ENCODE measurements at places on chromosomes 2 and 18.

DNA sequence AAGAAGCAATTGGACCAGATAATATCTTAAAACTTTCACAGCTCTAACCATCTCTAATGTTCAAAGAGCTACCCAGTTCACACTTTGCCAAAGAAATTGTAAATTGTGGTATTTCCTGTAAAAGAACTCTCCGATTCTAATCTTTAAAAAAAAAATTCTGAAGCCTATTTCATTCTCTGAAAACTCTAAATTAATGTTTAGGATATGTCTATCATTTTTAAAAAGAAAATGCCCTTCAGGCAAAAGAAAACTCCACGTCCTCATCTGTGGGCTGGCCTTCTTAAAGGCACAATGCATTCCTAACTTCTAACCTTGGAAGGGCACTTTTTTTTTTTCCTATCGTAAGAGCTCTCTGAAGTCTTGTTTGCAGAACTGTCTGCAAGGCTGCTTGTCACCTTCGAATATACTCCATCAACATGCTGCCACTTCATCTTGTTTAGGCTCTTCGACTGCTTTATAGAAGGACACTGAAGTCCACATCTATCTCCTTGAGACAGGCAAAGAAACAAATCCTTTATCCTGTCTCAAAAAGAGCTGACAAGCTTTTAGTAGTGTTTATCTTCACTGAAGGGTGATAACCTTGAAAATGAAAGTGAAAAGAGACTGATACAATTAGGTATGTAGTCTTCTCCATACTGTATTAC is 124.3 kb upstream of the SLC39A10 start:
- no peak for DNase-seq

- DNase-seq, result no peak
Measured at GRCh38 chr2:15638720-15639119, 47.1 kb downstream of the DDX1 start.

DNA sequence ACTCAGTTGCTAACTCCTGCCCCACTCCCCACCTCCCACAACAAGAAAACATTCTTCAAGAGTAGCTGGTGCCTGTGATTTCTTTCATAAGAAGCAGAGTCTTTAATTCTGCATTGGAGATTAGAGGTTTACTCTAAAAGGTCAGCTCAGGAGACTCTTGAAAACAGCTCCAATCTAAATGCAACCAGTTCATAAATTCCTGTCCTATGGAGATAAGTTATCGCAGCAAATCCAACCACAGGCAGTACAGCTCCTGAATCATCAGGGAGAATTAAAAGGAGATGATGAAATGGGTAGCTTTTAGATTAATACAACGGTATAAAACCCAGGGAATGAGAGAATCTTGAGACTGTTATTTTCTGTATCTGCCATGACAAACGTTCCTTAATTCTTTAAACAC is 130.7 kb downstream of the SOCS6 start:
- DNase-seq, result no peak

DNA sequence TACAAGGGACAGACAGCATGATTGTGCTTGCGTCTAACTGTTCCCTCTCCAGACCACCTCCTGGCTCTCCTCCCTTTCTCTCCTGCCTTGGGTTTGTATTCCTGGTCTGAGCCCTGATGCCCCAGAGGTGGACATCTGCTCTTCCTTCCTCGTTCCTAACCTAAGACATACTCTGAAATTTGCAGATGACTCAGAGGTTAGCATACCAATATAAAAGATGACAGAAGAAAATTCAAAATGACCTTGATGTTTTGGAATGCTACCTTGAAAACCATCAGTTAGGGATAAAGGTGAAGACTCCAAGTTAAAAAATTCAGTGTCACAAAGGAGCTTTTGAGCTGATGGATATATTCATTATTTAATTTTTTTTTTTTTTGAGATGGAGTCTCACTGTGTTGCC is 12.9 kb downstream of the SMYD1 start:
- no peak for DNase-seq

All from stimulated activated CD8-positive, alpha-beta memory T cell treated with anti-CD3 and anti-CD28 coated beads, Interleukin-7, amount 100 ng/mL, for 24 hours (primary cell).